Activated CD8-positive, alpha-beta memory T cell treated with anti-CD3 and anti-CD28 coated beads, Interleukin-2, amount 10 ng/mL, durations not matched to agents 7 days and 5 days (primary cell): ENCODE measurements at places on chromosomes 6 and 20.

DNA sequence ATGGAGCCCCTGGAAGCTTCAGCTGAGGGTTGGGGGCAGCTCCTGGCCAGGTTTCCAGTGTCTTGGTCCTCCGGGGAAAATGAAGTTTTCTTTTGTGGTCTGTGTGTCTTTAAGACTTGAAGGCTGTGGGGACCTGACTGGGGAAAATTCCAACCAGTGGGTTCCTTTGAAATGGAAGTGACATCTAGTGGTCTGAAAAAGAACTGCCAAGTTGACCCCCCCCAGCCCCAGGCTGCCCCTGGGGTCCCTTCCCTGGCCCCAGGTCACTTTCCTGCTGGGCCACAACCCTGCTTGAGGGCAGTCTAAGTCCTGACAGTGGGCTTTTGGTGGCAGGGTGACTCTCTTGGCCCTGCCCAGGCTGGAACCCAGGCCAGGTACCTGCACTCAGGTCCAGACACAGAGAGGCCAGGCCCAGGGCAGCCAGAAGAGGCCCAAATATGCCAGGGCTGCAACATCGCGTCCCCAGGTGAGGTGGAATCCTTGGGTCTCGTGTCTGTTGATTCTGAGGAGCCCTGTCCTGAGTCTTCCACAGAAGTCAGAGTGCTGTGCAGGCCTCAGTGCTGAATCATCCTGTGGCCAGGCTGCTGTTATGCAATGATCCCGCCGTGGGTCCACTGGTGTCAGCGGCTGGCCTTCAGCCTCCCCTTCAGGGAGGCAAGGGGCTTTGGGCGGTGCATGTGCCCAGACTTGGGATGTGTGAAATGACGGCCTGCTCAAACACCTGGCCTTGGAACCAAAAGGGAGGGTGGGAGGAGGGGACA, 68.4 kb downstream of the VEGFA start:
- DNase-seq = no peak

GRCh38 chr6:166650824-166651807, 24.1 kb upstream of the RPS6KA2 start:
- no peak for DNase-seq

- no peak for DNase-seq
Observed at GRCh38 chr6:5506149-5506548, 244.8 kb downstream of the FARS2 start.

- DNase-seq = no peak
Observed at GRCh38 chr6:154754152-154754551, 20.9 kb downstream of the SCAF8 start.

GRCh38 chr6:26194816-26195375, 107.7 kb downstream of the HFE start:
- DNase-seq = no peak

DNA sequence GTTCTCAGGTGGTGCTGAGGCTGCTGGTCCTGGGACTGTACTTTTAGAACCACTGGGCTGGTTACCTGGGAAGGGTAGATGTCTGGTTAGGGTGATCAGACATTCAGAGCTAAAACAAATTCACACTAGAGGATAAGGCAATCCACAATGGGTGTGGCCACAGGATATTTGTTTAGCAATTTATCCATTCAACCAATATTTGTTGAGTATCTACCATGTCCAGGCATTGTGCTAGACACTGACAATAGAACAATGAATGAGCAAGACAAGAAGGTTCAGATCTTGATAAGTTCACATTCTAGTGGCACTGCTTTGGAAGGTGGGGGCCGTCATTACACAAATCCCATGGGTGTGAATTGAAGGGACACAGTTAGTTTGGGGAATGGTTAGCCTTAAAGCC, 131.7 kb downstream of the BCAS1 start:
- DNase-seq = peak; percentile 25

- DNase-seq = no peak
Observed at GRCh38 chr6:111263837-111264236, 176.5 kb downstream of the SLC16A10 start.

GRCh38 chr6:45845567-45845966, 170.1 kb downstream of the CLIC5 start:
- no peak for DNase-seq

DNA sequence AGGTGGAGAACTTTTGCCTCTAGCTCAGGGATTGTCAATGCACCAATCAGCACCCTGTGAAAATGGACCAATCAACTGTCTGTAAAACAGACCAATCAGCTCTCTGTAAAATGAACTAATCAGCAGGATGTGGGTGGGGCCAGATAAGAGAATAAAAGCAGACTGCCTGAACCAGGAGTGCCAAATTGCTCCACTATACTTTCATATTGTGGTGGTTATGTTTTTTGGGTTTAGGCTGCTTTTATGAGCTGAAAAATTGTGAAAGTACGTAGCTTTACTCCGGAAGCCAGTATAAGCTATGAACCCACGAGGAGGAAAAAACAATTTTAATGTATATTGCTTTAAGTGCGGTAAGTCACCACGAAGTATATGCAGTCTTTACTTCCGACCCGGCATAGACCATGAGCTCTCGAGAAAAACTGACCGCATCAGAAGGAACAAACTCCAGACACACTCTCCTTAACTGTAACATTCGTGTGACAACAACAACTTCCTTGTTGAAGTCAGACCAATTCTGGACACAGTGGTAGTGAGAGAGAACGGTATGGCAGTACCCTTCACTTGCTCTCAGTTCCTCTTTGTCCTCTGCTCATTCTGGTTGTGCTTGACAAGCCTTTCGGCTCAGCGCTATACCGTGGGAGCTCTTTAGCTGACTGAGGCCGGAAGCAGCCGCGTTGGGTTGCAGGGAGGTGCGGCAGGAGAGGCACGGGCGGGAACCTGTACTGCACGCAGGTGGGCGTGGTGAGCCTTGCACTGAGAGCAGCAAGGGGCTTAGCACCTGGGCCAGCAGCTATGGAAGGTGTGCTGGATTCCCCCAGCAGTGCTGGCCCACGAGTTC, 81.9 kb upstream of the E2F3 start:
- DNase-seq = peak; percentile 93
